CD4-positive, alpha-beta T cell treated with Interleukin-12 subunit alpha and Interleukin-12 subunit beta, for 1 hour (primary cell): ENCODE measurements at places on chromosomes 5 and 9.

DNA sequence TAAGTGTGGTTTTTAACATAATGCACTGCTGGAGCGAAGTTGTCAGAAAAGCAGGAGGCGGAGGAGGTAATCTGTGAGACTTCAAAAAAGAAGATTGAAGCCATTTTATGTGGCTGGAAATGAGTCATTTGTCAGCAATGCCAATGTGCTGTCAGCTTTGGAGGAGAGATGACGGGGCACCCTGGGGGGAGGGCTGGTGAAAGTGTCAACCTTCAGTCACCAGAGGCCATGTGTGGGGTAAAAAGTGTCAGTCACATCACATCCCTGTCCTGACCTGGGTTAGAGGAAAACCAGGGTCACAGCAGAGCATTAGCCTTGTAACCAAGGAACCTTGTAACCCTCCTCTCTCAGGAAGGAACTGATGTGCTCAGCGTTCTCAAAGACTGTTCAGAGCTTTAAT is 59.1 kb downstream of the TLR4 start:
- no peak for DNase-seq

DNA sequence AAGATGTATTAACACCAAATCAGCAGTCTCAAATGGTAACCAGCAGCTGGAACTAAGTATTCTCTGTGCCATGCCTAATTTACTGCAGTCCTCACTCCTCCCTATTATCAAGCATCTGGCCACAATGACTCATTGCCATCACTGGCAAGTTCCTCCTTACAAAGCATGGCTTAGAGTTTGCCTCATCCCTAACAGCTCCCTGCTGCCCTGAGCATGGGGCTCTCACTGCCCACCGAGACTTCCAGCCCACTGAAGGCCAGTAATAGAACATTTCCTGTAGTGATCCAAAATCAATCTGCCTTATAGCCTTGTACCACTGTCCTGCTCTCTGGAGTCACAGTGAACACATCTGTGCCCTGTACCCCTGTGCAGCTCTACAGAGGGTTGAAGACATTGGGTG is 211.9 kb upstream of the TRIM32 start:
- DNase-seq = no peak

DNA sequence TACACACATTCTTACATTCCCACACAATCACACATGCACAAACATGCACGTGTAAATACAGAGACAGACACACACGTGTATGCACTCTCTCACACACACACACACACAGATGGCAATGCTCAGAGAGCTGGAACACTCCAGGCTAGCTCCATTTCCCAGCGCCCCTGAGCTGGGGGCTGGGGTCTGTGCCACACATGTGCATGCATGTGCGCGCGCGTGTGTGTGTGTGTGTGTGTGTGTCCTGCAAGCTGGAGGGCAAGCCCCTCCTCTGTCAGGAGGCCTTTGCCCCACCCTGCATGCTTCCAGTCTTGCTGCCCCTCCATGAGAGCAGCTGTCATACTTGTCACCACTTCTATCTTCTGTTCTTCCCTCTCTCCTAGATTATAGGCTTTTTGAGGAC is 16.6 kb upstream of the S1PR3 start:
- no peak for DNase-seq

- no peak for DNase-seq
Observed at GRCh38 chr5:121090822-121091221, 626.7 kb downstream of the PRR16 start.

DNA sequence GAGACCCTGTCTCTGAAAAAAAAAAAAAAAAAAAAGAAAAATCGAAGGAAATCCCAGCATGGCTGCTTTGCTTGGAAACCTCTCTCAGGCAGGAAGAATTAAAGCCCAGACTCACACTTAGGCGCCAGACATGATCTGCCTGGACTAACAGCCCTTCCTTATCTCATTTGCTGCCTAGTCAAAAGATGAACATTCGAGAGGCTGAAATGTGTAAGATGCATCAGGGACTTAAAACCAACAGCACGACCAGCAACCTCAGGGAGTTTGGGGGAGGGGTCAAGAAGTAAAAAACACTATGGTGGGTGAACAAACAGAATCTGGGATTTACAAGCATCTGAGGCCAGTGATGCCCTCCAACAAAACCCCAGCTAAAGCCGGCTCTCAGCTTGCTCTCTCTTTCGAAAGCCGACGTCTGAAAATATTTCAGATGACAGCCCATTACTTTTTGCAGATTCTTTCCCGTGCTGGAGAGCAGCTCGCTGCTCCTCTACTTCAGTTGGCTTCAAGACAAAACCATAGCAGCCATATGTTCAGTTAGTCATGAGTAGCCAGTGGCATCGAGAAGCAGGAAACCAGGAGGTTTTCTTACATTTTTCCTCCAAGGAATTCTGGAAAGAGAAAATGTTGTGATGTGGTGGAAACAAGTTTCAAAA is 249.9 kb downstream of the MARCHF11 start:
- no peak for DNase-seq

DNA sequence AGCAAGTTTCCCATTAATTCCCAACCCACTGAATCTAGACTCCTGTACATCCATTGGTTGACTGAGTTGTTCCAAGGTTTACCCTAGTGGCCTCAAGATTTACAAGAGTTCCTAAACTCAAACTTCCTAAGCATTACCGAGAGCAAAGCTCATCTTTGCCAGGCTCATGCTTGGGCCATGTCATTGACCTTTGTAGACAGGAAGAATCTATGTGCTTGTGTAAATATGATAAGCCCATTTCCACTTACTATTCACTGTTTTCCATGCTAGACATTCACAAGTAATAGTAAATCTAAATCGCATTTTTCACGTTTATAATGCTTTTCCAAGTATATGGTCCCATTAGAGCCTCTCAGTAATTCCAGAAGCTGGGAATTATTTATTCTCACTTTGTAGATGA is 534.5 kb upstream of the CLINT1 start:
- no peak for DNase-seq

DNA sequence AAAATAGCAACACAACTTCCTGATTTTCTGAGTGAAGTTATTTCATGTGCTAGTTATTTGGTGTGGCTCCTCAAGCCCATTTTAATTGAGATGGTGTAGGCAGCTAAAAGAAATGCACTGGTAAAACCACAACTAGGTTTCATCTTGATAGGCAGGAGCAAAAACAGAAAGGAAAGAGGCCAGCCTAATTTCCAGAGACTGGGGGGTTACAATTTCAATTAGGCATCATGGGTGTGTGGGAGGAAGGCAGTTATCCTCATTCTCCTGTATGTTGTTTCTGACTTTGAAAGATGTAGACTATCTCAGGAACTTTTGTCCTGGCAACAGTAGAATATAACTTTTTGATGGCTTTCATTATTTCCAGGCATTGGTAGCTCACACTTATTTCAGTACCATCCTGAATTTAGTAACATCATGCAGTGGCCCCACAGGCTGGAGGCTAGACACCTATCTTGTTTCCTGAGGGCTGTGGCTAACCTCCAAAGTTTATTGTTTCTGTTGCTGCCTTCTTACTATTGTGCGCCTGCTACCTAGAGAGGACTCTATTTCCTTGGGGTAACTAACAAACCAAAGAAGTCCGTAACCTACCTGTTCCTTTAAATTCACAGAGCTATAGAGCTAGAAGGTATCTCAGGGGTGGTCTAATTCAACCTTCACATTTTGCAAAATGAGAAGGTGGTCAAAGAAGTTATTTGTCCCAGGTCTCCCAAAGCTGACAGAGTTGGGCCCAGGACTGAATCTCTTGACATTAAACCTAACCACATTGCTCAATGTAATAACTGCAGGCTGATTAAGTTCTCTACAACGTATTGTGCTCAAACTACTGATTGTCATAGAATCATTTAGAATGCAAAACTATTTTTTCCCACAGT is 42.4 kb downstream of the FYB1 start:
- DNase-seq = peak; percentile 73

GRCh38 chr9:23341346-23341745 is 484.7 kb downstream of the ELAVL2 start:
- no peak for DNase-seq

DNA sequence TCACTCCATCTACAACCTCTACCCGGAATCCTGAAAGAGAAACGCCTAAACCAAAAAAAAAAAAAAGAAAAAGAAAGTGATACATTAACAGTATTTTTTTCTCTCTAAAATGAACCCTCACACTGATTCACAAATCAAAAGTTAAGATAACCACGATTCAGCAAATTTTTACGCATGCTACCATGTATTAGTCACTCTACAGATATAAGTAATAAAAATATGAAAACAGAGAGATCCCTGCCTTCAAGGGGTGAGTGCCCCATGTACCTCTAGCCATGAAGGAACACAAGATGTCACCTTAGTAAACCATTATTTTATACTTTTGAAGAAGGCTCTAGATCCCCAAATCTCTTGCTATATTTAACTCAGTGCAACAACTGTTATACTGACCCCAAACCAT is 33.4 kb downstream of the CEMIP2 start:
- no peak for DNase-seq

GRCh38 chr9:120474591-120475243 is 105.2 kb downstream of the CDK5RAP2 start:
- DNase-seq = no peak

GRCh38 chr9:129458663-129459546 is 162.0 kb downstream of the C9orf50 start:
- no peak for DNase-seq

- DNase-seq = no peak
Observed at GRCh38 chr5:100641833-100642232, 106.7 kb downstream of the FAM174A start.

GRCh38 chr9:34046784-34047379 is 1.8 kb downstream of the UBAP2 start:
- peak; percentile 23 for DNase-seq

- DNase-seq = peak; percentile 90
Observed at GRCh38 chr9:136902259-136902821, 16.0 kb downstream of the TRAF2 start.

DNA sequence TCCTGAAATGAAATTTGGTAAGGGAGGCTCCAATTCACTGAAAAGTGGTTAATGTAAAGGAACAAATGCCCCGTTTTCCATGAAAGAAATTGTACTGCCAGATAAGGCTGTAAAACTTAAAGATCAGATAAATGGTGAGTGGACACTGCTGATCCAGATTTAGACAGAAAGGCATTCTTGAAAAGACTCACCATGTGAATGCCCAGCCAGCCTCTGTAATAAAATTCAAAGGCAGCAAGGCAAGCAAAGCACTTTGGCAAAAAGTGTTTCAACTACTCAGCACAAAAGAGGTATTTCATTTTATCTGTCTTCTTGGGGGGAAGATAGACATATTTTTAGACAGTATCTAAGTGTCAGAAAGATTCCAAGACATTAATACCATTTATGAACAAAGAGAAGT is 133.6 kb downstream of the MLLT3 start:
- DNase-seq = no peak

- no peak for DNase-seq
Observed at GRCh38 chr5:132754947-132755346, 7.7 kb downstream of the CCNI2 start.
